ENCODE measurements at places on chromosomes 2 and 18.

GRCh38 chr2:62660582-62661262 lies 44.8 kb upstream of the EHBP1 start:
- DNase-seq: no peak

GRCh38 chr18:3230401-3231334 lies 10.9 kb upstream of the MYOM1 start:
- no peak for DNase-seq

DNA sequence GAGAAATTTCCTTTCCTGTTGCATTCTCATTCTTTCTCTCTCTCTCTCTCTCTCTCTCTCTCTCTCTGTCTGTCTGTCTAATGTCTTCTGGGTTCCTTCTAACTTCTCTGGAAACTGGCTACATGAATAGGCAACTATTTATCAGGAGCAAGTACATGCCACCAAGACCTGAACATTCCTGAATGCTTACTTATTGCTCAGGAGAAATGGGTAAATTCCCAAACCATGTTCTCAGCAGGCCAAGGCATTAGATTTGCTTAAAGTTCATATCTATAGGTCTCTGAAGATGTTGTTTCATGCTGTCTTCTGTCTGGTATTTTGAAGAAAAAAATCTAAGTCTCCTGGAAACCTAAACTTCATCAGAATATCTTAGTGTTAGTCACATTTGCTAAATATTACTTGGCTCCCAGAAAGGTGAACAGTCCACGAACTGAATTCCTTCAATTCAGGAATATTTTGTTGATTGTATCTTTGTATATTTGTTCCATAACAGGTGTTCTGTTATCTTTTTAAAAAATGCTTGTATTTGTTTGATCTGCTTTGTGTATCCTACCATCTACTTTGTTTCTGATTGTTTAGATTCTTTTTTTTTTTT lies 77.2 kb upstream of the FIGN start:
- DNase-seq: no peak

DNA sequence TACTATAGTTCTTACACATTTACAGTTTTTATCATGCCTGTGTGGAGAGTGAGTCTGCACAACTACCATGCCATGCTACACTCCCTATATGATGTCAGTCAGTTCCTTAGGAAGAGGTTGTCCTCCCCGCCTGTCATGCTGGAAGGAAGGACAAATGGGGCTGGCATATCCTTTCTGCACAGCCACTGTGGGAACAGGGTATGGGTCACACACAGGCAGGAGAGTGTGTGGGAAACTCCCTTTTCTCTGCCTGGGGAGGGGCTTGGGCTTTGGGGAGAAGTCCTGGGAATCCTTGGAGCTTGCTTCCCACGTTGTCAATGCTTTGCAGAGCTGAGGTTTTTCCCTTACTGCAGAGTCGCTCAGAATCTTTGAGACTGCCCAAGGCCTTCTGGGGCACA lies 232.1 kb downstream of the PRKCE start:
- DNase-seq: no peak

DNA sequence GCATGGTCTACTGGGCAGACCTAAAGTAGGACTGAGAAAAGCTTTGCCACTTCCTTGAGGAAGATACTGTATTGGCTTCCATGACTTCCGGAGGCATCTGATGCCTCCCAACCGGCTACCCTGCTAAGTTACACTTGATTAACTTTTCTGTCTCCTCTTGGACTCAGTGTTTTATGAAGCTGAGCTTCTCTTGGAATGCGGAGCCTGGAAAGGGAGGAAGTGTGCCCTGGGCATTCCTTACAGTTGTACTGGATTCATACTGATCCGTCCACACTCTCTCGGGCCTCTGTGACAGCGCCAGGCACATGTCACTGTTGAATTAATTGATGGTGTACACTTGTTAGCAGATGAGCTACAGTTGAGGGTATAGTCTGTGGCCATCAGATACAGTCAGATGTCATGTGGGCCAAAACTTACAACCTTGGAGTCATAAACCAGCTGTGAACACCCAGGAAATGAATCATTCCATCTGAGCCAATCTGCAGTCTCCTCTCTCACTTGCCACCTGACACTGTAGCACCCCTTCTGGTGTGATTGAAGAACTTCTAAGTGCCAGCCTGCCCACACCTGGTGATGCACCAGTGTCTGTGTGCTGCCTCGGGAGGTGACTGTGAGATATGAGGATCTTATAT lies 122.5 kb downstream of the FHOD3 start:
- no peak for DNase-seq

GRCh38 chr18:7953095-7953958 lies 386.2 kb downstream of the PTPRM start:
- no peak for DNase-seq

DNA sequence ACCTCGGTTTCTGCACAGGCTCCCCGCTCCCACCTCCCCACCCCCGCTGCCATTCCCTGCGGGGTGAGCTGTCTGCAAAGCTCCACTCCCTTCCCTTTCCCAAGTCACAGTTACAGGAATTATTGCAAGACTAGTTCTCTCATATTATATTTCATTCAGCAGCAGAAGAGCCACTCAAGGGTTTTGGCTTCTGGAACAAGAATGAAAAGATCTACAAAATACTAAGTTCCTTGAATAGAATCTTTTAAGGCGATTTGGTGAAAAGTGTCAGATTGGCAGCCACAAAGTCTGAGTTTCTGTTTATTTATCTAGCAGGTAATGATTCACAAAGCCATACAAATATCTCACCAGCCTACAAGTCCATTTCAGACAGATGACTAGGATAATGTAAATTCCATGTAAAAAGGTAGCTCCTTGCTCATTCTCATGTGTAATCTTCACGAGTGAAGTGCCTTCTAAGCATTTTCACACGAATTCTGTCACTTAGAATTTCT lies 221.9 kb upstream of the RBBP8 start:
- DNase-seq: no peak
